Activated T-helper 1 cell treated with Interleukin-2 at 50 U/mL for 16 hours (primary cell): ENCODE measurements at places on chromosomes 7 and 10.

DNA sequence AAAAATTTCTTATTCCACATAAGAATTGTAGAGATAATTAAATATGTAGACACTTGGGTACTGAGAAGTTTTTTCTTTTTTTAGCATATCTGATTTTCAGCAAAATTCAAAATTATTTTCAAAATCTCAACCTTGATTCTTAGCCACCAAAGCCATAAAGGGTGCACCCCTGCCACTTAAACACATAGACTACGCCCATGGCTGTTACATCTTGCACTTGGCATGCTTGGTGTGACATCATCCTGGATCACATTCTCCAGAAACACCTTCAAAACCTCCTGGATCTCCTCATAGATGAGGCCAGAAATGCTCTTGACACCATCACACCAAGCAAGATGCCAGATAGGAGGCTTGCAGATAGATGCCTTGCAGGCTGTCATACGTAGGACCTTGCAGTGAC, 89.1 kb upstream of the KLF14 start:
- no peak for DNase-seq

DNA sequence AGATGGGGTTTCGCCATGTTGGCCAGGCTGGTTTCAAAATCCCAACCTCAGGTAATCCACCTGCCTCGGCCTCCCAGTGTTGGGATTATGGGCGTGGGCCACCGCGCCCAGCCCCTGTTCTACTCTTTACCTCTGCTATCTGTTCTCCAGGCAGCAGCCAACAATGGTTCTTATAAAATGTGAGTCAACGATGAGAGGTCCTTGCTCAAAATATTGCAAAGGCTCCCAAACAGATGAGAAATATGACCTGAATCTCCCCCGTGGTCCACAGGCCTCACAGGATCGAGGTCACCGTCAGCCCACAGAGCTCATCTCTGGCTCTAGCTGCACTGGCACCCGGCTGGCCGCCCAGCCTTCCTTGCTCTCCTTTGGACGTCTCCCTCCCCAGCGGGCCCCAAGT, 62.0 kb upstream of the EGFR start:
- DNase-seq, result no peak

DNA sequence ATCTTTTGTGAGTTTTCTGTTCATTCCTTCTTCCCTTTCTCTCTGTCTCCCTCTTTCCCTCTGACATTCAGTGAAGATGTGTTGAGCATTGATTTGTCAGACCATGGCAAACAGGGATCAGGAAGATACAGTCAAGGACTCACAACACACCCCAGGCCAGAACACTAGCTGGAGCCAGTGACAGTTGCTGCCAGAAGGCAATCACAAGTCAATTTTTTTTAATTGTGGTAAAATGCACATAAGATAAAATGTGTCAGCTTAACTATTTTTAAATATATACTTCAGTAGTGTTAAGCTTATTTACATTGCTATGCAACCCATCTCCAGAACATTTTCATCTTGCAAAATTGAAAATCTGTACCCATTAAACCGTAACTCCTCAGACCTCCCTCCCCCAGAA, 62.6 kb downstream of the TEX36 start:
- DNase-seq, result no peak

DNA sequence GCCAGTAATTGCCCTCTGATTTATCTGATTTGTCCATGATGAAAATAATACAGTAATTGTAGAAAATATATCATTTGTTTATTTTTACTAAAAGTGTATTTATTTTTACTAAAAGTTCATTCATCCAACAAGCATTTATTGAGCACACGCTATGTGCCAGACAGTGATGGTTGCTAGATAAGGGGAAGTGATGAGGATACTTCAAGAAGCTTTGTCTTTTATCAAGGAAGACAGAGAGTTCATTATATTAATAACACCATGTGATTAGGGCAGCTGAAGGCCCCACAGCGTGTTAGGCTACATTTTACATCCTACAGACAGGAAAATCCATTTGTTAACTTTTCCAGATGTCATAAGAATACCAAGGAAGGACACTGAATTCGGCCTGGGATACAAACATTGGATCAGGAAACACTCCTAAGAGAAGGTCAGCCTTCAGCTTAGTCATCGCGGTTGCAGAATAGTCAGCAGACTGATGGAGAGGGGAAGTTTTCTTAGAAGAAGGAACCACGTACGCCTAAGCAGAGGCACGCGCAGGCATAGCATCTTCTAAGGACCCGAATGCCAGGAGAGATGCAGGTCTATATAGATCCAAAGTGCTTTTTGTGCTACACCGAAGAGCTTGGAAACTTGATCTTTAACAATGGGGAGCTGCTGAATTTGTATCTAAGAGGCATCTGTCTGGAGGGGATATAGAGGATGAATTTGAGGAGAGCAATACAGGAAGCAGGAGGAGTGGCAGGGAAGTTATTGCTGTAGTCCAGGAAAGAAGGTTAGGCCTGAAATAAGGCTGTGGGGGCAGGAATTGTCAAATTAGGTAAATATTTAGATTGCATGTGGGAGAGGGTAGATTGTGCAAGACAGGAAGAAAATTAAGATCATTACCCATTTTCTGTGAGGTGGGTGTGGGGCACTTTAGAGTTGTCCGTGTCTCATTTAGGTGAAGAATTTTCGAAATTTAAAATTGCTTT, 85.7 kb downstream of the LRGUK start:
- no peak for DNase-seq

DNA sequence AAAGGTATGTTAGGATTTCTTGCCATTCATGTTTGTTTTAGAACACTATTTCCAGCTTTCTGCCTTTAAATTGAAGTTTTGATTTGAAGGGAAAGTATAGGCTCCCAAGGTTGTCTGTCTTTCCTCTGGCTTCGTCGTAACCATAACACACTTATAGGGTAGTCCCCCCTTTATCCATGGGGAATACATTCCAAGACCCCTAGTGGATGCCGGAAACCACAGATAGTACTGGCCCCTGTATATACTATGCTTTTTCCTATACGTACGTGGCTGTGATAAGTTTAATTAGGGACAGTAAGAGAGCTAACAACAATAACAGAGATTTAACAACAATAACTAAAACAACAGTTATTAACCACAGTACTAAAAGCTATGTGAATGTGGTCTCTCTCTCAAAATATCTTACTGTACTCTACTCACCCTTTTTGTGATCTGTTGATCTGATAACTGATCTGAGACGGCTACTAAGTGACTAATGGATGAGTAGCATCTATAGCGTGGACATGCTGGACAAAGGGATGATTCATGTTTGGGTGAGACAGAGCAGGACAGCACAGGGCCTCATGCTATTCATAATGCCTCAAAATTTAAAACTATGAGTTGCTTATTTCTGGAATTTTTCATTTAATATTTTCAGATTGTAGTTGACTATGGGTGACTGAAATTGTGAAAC, 273.1 kb downstream of the AUTS2 start:
- no peak for DNase-seq

DNA sequence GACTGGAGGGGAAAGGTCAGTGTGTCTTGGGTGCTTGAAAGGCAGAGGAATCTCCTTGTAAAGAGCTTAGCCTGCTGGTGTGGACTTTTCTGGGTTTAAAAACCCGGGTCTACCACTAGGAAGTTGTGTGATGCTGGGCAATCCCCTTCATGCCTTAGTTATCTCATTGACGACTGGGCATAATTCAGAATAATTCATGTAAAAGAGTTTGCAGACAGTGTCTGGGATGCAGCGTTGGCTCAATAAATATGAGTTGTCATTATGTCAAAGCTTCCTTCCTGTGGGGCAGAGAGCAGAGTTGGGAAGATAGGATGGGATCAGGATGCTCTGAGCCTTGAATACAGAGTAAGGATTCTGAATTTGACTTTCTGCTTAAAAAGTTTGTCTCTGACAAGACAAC, 196.4 kb downstream of the ADRA2A start:
- DNase-seq, result no peak

GRCh38 chr10:129727495-129727894, 236.6 kb downstream of the EBF3 start:
- no peak for DNase-seq

GRCh38 chr7:69817121-69817520, 218.8 kb downstream of the AUTS2 start:
- no peak for DNase-seq

DNA sequence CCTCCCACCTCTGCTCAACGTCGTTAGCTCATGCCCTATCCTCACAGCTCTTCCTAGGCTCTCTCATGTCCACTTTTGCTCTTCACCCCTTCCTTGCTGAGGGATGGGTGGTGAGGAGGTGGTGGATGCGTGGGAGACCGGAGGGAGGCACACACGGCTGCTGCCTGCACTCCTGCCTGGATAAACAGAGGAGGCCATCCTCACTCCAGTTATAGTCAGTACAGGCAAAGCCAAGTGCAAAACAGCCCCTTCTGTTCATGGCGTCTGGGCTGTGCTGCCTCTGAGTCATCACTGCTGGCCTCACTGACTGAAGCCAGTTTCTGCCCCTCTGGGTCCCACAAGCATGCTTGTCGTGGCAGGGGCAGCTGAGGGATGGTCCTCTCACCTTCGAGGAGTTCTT, 31.9 kb upstream of the LRRC4 start:
- DNase-seq, result no peak

DNA sequence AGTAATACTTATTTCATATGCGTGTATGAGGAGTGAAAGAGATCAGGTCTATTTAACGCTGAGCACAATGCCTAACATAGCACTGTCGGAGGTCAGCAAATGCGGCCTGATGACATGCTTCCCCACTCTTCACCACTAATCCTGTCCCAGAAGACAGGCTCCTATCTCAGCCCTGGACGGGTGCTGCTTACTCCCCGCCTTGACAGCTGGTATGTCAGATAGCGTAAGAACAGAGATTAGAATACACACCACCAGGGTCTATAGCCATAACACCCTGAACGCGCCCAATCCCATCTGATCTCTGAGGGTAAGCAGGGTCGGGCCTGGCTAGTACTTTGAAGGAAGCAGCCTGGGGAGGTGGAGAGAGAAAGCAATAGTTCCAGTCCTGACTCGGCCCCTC, 32.3 kb upstream of the TM9SF3 start:
- DNase-seq, result no peak

GRCh38 chr10:69316313-69317059, 38.2 kb downstream of the HK1 start:
- DNase-seq, result no peak

DNA sequence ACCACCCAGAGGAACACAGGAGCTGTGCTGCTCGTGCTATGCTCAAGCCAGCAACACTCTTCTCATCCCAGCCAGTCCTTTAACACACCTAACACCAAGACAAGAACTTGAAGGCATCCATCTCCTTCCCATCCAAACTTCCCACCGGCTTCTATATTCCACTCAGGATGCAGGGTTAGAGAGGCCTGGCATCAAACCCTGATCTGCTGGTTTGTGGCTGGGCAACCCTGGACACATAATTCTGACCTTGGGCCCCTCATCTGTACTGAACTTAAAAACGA, 5.6 kb upstream of the MYO1G start:
- DNase-seq, result no peak

DNA sequence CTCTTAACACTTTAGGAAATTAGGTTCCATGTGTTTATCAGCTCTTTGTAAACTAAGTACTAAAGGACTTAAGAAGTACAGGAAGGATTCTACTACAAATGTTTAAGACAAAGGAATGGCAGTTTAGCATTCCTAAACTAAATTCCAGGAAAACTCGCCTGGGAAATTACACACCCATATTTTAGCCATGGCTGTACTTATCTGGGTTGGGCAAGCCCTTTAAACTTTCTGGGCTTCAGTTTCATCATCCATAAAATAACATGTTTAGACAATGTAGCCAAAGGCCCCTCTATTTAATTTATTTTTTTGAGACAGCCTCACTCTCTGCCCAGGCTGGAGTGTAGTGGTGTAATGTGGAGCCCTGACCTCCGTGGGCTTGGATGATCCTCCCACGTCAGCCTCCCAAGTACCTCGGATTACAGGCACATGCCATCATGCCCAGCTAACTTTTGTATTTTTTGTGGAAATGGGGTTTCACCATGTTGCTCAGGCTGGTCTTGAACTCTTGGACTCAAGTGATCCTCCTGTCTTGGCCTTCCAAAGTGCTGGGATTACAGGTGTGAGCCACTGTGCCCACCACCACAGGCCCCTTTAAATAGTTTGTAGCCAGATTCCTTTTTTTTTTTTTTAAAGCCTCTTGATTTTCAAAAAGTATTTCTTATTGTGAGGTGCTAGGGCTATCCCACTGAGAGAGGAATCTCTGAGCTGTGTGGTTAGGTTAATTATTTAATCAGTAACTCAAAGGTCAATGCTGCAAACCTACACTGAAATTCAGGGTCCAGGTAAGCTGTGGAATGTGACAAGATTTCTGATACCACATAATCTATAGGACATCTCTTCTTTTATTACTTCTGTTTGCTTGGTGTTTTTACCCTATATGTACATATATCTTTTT, 32.1 kb downstream of the TMEM60 start:
- no peak for DNase-seq

DNA sequence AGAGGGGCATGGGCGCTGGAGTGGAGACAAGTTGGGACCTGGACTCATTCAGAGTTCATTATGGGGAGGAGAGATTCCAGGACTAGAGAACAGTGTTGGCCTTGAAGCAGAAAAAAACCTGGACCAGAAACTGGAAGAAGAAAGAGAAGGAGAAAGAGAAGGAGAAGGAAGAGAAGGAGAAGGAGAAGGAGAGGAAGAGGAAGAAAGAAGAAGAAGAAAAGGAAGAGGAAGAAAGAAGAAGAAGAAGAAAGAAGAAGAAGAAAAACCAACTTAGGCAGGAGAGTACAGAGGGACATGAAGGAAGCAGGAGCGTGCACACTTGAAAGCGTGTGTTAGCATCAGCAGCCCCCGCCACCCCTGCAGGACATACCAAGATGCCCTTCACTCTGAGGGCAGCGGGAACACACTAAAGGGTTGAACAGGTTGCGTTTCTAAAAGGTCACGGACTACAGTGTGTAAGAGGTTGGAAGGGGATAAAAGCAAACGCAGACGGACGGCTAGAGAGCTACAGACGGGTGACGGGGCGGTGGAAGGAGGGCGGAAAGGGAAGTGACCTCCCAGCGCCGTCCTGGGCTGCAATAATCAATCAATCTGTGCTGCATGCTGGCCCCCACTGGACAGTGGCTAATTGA, 95.3 kb downstream of the SEC61G start:
- no peak for DNase-seq

- DNase-seq, result no peak
These were observed 77.8 kb downstream of the TCERG1L start for GRCh38 chr10:131233611-131234258.

DNA sequence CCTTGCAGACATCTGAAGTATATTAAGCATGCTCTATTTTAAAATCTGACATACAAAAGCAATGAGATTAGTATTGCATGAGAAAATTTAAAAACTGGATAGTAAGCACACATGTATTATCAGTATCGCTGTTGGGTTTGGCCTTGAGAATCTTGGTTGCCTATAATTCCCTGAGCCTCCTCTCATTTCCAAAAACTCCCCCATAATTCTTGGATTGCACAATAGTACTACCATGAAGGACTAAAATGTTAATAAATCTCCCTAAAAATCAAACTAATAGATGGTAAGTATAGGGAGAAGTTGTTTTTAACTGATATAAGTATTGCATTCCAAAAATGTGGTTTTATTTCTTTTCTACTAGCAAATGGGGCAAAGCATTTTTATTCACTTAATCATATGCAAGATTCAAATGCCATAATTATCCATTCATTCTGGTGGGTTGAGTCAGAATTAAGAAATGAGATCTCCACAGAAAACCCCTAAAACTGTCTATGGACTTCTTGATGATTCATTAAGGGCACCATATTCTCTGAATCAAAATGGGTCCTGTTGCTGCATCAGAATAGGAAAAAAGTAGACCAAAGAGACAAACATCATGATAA, 10.3 kb upstream of the VIM start:
- DNase-seq, result no peak

GRCh38 chr7:28698840-28699239, 259.3 kb downstream of the TRIL start:
- no peak for DNase-seq

- DNase-seq, result no peak
These were observed 54.6 kb downstream of the TMEM209 start for GRCh38 chr7:130150587-130150986.
